ENCODE measurements at places on chromosomes 4 and X. TPM values are rescaled to one million over a fixed set of nuclear protein-coding genes. Genes with fewer than 3 reads are reported as not detected.

GRCh38 chr4:62394766-62395165, 1194.6 kb downstream of the ADGRL3 start:
- no peak for DNase-seq

DNA sequence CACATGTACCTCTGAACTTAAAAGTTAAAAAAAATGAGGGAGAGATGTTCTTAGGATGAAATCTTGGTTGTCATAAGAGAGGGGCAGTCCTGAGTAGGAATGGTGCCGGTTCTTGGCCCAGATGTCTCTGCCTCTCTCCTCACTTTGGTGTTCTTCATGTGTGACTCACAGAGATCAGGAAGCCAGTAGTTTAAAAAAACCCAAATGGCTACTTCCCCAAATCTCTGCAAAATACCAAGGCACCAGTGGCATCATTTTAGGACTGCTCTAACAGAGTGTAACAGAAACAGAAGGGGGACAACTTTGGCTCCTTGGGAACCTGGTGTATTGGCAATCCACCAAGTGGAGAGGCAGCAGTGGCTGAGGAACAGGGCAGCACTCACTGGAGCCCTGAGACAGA, 116.8 kb downstream of the SCD5 start:
- DNase-seq: no peak

- DNase-seq: no peak
These were observed 1.6 kb upstream of the SH3RF1 start for GRCh38 chr4:169272265-169272886.

ANOS1 gene
- 11.5 TPM for total RNA-seq

DAPP1 gene
- 3.5 TPM for total RNA-seq

Measured in sciatic nerve (tissue), 2 donors.